Activated CD8-positive, alpha-beta memory T cell treated with anti-CD3 and anti-CD28 coated beads for 1 hour (primary cell): ENCODE measurements at places on chromosomes 3 and 15.

GRCh38 chr3:9690451-9691450 is 12.9 kb upstream of the CPNE9 start:
- no peak for DNase-seq

DNA sequence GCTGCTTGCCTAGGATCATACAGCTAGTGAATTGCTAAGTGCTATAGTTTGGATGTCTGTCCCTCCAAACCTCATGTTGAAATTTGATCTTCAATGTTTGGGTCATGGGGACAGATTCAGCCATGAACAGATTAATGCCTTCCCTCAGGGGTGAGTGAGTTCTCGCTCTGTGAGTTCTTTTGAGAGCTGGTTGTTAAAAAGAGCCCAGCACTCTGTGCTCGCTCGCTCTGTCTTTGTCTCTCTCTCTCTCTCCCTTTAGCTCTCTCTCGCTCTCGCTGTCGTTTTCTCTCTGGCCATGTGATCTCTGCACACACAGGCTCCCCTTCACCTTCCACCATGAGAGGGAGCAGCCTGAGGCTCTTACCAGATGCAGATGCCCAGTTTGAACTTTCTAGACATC is 14.9 kb downstream of the TRH start:
- no peak for DNase-seq

- DNase-seq = no peak
These were observed 110.8 kb downstream of the TIGIT start for GRCh38 chr3:114404590-114404989.

DNA sequence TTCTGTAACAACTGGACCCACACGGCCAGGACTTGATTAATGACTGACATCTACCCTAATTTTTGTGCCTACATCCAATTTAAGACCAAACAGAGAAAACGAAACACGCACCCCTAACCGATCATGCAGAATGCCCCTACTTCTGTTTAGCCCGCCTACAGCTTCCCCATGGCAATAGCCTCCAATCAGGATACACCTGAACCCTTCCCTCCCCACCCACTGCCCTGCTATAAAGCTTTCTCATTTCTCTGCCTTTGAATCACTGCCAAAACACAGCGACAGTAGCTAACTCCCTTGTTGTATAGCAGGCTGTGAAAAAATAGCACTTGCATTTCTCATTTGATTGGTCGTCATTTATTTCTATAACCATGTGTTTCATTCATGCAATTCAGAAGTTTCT is 45.2 kb upstream of the DPPA4 start:
- no peak for DNase-seq

- DNase-seq = no peak
These were observed 10.0 kb upstream of the SRP14 start for GRCh38 chr15:40048926-40049475.

DNA sequence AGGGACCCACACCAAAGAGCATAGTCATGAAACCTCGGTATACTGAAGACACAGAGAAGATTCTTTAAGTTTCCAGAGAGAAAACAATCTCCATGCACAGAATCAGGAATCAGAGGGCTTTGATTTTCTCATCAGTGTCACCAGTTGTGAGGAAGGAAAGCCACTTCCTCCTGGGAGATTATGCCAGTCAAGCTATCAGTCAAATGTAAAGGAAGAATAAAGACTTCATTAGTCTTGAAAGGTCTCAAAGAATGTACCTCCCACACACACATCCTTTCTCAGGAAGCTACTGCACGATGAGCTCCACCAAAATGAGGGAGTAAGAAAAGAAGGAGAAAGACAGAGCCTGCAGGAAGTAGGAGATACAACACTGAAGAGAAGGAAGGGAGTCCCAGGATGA is 486.3 kb downstream of the SHQ1 start:
- no peak for DNase-seq

- DNase-seq = no peak
These were observed 96.5 kb downstream of the DLG1 start for GRCh38 chr3:197201791-197202452.

DNA sequence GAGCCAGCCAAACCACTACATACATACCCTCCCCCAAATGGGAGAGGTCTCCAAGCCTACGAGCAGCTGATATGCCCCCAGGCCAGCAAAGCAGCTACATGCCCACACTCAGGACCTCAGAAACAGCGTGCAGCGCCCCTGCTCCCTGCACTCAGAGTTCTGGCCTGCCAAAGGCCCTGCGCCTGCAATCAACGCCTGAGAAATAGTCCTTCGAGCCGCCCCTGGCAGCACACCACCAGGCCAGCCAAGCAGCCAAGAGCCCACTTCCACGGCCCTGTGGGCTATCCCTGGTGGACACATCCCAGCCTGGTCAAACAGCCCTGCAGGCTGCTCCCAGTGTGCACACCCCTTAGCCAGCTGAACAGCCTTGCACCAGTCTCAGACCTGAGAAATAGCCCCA is 139.1 kb downstream of the DMXL2 start:
- DNase-seq = no peak

- no peak for DNase-seq
These were observed 706.2 kb upstream of the CBLB start for GRCh38 chr3:106575029-106575428.

GRCh38 chr15:32956006-32956405 is 238.2 kb downstream of the GREM1 start:
- DNase-seq = no peak

GRCh38 chr15:78103406-78104118 is 11.2 kb downstream of the SH2D7 start:
- DNase-seq = peak; percentile 4

GRCh38 chr3:128439226-128439625 is 27.5 kb downstream of the DNAJB8 start:
- DNase-seq = no peak

DNA sequence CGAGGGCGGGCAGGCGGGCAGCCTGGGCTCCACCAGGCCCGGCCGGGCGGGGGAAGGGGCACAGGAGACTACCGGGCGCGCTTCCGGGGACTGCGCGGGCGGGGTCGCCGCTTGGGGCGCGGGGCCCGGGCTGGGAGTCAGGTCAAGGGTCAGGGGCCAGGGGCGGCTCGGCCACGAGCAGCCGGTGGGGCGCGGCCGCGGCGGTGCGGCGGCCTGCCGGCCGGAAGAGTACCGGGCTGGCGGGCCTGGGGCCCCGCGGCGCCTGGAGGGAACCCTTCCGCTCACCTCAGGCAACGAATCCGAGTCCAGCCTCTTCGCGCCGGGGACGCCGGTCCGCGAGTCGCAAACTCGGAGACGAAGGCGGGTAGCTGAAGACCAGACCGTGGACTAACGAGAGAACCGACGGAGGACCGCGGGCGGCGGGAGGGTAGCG is 225 bp downstream of the RHOA start:
- peak; percentile 35 for DNase-seq

DNA sequence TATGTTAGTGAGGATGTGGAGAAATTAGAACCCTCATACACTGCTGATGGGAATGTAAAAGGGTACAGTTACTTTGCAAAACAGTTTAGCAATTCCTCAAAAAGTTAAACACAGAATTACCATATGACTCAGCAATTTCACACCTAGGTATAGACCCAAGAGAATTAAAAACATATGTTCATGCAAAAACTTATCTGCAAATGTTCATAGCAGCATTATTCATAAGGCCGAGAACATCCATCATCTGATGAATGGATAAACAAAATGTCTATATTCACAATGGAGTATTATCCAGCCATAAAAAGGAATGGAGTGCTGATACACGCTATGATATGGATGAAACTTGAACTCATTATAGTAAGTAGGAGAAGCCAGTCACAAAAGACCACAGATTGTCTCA is 10.3 kb downstream of the SEC13 start:
- DNase-seq = no peak

GRCh38 chr3:188687389-188687788 is 484.4 kb upstream of the TPRG1 start:
- DNase-seq = no peak

GRCh38 chr15:64583983-64584382 is 123.6 kb downstream of the ZNF609 start:
- no peak for DNase-seq

GRCh38 chr3:148727231-148727630 is 29.5 kb downstream of the AGTR1 start:
- no peak for DNase-seq

GRCh38 chr15:40292246-40292645 is 9.4 kb upstream of the ANKRD63 start:
- DNase-seq = no peak

DNA sequence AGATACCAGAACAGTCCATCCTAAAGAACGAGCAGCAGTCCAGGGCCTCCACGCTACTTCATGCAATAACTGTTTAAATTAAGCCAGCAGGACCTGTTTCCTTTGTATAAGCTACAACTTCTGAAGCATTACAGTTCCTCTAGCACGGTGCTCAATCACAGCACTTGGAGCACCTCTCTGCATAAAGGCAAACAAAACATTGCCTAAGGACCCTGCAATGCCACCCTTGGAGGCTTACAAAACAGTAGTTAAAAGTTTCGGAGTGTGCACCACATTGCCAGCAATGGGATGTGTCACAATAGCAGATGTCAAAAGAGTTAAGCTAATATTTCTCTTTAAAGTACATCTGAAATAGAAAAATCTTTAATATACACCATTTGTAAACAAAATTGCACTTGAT is 2.6 kb upstream of the VPS39 start:
- DNase-seq = no peak

GRCh38 chr3:177005718-177006405 is 191.4 kb downstream of the TBL1XR1 start:
- no peak for DNase-seq

DNA sequence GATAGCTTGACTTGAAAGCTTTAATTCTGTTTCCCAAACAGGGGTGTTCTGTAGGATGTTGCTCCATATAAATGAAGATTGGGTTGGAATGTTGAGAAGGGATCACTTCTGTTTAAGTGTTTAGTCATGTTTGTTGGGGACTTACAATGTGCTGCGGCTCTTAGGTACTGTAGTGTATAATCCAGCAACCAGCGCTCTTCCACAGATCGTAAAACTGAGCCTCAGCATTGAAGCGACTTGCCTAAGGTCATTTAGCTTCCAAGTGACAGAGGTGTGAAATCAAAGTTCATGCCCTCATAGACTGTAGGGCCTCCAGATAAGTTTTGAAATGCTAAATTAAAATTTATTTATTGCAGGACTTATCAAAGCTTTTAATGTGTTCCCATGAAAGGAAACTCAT is 1.8 kb downstream of the MKRN2 start:
- no peak for DNase-seq

DNA sequence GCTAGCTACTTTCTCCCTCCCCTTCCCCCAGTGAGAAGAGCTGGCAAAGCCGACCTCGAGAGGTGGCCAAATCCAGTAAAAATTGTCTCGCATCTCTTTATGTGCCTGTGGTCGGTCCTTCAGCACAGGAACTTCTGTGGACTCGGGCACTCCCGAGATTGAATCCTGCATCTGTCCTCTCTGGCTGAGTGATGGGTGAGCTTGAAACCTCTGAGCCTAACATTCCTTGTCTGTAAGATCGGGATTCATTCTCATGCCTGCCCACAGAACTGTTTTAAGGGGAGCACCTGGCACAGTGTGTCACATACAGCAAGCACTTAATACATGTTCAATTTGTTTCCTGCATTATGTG is 11.3 kb downstream of the CX3CR1 start:
- DNase-seq = no peak

DNA sequence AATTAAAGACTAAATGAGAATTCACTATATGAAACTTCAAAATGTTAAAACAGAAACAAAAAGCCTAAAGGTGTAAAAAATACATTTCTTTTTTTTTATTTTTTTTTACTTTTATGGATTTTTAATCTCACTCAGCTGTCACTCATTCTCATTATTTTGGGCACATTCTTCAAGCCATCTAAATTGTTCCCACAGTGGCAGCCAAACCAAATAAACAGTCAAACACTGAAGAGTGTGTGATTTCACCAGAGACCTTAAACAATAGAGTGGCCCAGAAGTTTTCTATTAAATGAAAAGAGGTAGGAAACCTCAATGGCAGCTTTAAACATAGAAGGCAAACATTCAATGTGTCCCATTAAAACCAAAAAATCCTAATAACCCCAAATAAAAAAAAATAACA is 616.1 kb downstream of the OTOL1 start:
- no peak for DNase-seq
